ENCODE measurements at places on chromosomes 7 and 10. TPM values are rescaled to one million over a fixed set of nuclear protein-coding genes. Genes with fewer than 3 reads are reported as not detected.

DNA sequence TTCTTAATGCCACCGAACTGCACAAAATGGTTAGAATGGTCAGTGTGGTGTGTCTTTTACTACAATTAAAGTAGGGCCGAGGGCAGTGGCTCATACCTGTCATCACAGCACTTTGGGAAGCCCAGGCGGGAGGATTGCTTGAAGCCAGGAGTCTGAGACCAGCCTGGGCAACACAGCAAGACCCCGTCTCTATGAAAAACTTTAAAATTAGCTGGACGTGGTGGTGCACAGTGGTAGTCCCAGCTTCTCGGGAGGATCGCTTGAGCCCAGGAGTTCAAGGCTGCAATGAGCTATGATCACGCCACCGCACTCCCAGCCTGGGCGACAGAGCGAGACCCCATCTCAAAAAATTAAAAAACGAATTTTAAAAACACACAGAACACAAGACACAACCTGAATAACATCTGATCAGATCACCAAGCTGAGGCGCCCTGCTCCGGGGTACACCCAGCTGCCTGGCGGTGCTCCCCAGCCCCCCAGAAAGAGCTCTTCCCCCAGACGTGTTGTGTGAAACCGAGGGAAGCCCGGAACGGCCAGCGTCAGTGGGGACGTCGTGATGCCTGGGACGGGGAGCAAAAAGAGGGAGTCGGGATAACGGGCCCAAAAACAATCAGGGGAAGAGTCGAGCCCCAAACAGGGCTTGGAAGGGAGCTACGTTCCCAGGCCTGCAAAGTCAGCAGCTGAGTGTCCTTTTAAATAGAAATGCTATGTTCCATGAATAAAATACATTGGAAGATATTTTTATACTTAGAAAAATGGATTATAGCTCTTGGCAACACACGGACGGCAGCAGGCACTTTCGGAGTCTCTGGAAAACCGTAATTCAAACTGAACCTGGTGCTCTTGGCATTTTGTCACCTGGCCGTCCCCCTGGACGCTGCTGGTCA lies 80.7 kb upstream of the PDGFA start:
- DNase-seq, result no peak
- no peak overlapping the region for H3K27ac ChIP-seq
- H3K27me3 ChIP-seq, result no peaks in the 10 kb centered on the region
- no peak overlapping the region for H3K4me3 ChIP-seq

- H3K4me3 ChIP-seq, result no peak overlapping the region
- H3K27me3 ChIP-seq, result peaks cover 6% of the 10 kb centered on the region
- DNase-seq, result no peak
- peaks cover 5% of the 10 kb centered on the region for H3K4me1 ChIP-seq
- no peak overlapping the region for H3K27ac ChIP-seq
These were observed 119.0 kb downstream of the SEC23IP start for GRCh38 chr10:120011359-120012130.

IDI1 gene
- 63.2 TPM for total RNA-seq

DNA sequence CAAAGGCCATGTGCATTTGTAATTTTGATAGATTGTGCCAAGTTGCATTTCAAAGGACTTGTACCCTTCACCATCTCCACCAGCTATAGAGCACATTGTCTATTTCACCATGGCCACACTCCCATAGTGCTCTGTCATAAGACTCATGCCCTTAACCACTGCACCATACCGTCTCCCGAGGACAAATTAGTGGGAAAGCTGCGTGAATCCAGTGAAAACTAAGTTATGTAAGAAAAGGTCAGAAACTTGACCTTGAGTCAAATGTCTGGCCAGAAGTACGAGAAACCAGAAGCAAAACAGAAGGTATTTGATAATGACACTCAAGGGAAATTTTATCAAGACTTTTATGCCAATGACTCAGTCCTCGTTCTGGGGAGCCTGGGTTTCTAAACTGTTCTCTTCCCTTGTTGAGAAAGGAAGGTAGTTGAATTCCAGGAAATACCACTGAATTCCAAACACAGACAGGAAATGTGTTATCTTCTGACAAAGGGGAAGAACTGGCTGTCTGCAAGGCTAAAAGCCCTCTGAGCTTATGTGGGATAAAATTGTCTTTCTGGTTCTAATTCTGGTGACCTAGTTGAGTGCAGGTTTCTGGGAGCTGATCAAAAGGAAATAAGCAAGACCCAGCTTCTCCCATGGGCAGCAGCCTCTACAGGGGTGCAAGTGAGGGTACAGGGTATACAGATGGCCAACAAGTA lies 49.7 kb downstream of the CDK1 start:
- peak overlapping the region; percentile 18 for H3K4me3 ChIP-seq
- no peaks in the 10 kb centered on the region for H3K36me3 ChIP-seq
- H3K27me3 ChIP-seq, result no peaks in the 10 kb centered on the region
- peaks cover 14% of the 10 kb centered on the region for H3K4me1 ChIP-seq
- peak; percentile 93 for DNase-seq
- H3K27ac ChIP-seq, result peak overlapping the region; percentile 73

DNA sequence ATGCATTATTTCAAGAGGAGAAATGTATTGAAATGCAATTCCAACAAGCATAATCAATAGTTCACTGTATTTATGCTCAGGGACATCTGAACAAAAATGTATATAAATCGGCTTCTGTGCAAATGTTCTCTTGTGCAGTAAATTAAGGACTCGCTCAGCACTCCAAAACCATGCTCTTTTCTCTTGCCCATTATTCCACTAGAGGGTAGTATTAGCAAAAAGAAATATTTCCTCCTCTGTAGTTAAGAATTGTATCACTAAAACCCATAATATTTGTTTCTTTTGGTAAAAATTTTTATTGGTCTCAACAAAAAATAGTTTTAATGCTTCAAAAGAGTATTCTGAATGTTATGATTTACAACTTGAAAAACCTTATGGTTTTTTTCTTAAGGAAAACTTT lies 803.1 kb downstream of the PCDH15 start:
- H3K36me3 ChIP-seq, result no peaks in the 10 kb centered on the region
- no peak overlapping the region for H3K27ac ChIP-seq
- H3K4me1 ChIP-seq, result no peaks in the 10 kb centered on the region
- no peak for DNase-seq

DNA sequence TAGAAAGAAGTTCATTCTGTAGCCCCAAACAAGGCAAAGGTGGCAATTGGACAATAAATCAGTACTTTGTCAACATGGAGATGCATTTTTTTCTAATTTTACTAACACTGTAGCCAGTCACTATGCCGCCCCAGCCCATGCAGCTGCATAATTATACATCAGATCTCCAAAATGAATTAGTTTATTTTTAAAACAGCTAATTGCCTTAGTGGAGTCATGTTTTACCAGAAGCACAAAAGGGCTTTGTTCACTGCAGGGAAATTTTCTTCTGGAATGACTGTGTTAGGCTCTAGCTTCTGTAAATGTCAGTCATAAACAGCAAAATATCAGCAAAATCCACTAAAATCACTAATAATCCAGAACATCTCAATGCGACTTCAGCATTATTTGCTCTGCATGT lies 20.1 kb upstream of the HDAC9 start:
- H3K36me3 ChIP-seq, result no peaks in the 10 kb centered on the region
- H3K4me3 ChIP-seq, result no peak overlapping the region
- no peaks in the 10 kb centered on the region for H3K27me3 ChIP-seq
- no peak for DNase-seq
- H3K27ac ChIP-seq, result no peak overlapping the region

- DNase-seq, result no peak
- H3K36me3 ChIP-seq, result no peaks in the 10 kb centered on the region
- H3K4me3 ChIP-seq, result no peak overlapping the region
- no peak overlapping the region for H3K27ac ChIP-seq
These were observed 109.6 kb upstream of the SEM1 start for GRCh38 chr7:96819111-96819700.

GRCh38 chr7:98251231-98251600 lies 816 bp downstream of the TECPR1 start:
- H3K27me3 ChIP-seq, result no peaks in the 10 kb centered on the region
- H3K4me1 ChIP-seq, result peaks cover 5% of the 10 kb centered on the region
- no peak for DNase-seq
- H3K27ac ChIP-seq, result no peak overlapping the region

DNA sequence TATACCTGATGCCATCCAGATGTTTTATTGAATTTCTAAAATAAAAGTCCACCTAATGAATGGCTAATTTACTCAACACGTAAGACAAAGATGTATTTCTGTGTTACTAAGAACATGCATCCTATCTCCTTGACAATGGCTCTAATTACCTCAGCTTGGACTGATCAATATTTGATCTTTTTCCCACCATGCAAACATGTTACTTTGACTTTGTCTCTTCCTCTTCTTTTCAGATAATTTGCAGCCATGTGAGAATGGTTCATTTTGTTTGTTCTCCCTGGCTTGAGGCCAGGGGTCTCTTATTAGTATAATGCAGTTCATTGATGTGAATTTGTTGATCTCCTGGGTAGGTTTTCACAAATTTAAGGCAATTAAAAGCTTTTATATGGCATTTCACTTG lies 302.1 kb downstream of the ADK start:
- H3K27ac ChIP-seq, result no peak overlapping the region
- H3K27me3 ChIP-seq, result no peaks in the 10 kb centered on the region
- no peak overlapping the region for H3K4me3 ChIP-seq
- no peaks in the 10 kb centered on the region for H3K36me3 ChIP-seq
- DNase-seq, result no peak

GRCh38 chr10:22455068-22455857 lies 110.0 kb downstream of the SPAG6 start:
- H3K27me3 ChIP-seq, result no peaks in the 10 kb centered on the region
- no peak overlapping the region for H3K4me3 ChIP-seq
- no peaks in the 10 kb centered on the region for H3K36me3 ChIP-seq
- H3K27ac ChIP-seq, result no peak overlapping the region
- H3K4me1 ChIP-seq, result no peaks in the 10 kb centered on the region
- no peak for DNase-seq

DNA sequence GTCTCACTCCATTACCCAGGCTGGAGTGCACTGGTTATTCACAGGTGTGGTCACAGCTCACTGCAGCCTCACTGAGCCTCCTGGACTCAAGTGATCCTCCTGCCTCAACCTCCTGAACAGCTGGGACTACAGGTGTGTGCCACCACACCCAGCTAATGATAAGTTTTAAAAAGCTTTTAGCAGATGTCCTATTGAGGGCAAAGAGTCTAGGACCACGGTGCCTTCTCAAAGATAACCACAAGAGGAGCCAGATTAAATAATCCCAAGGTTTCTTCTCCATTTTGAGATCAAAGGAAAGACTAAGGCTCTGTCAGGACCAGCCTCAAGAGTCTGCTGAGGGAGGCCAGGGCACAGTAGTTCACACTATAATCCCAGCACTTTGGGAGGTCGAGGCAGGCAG lies 4.7 kb downstream of the ATP5MF start:
- H3K4me3 ChIP-seq, result no peak overlapping the region
- H3K27ac ChIP-seq, result no peak overlapping the region
- DNase-seq, result no peak

SFRP4 gene
- total RNA-seq, result 0.19 TPM

DNA sequence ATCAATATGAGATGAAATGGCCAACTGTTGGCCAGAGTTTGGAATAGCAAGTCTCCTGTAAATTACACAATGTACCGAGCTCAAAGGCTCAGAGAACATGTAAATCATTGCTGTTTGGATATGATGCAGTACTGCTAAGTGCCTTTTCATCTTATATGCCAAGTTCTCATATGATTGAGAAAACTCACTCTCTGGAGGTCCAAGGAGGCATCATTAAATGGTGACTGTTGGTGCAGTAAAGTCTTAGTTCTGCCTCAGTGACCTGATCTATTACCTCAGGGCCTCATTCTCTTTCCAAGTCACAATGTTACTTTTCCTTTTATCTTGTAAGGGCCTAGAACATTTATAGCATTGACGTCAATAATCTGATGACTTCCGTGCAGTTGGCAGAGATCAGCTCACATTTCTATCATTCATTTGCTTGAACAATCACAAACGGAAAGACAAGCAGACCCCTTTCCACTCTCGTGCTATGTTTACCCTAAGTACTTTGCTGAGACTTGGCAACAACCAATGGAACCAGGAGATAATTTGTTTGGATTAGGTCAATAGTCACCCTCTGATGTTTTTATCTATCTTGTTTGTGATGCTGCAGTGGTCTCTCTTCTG lies 32.6 kb upstream of the PDK4 start:
- H3K36me3 ChIP-seq, result no peaks in the 10 kb centered on the region
- H3K27me3 ChIP-seq, result no peaks in the 10 kb centered on the region
- H3K27ac ChIP-seq, result no peak overlapping the region
- H3K4me1 ChIP-seq, result no peaks in the 10 kb centered on the region
- no peak overlapping the region for H3K4me3 ChIP-seq

DNA sequence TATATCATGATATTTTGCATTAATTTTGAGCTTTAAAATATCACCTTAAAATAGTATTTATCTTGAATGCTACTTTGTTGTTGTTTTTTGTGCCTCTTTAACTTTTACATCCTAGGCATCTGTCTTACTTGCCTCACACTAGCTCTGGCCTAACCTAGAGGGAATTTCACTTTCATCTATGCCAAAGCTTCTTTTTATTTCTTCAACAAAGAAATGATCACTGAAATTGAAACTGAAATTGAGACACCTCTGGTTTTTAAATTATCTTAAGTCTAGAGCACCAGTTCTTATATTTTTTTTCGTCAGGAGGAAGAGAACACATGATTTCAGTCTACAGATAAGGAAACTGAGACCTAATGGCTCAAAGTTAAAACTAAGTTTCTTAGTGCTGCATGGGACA lies 3.5 kb upstream of the SCIN start:
- peaks cover 13% of the 10 kb centered on the region for H3K4me1 ChIP-seq
- peaks cover 26% of the 10 kb centered on the region for H3K27me3 ChIP-seq
- DNase-seq, result no peak
- no peaks in the 10 kb centered on the region for H3K36me3 ChIP-seq
- H3K27ac ChIP-seq, result no peak overlapping the region

UTF1 gene
- 0.18 TPM for total RNA-seq

DNA sequence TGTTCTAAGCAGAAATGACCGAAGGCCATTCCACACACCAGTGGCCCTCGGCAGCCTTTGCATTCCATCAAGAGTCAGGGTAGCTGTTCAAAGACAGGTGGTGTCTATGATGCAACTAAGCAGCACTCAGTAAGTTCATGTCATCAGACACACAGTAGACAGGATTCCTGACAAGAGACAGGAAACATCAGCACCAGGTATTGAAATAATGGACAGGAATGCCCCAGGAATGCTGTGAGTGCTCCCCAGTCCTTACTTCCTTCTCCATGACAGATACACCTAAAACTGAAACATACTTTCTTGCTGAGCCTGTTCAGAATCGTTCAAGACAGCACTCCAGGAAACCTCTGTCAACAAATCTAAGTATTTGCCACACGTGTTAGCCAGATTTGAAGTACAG lies 204.4 kb downstream of the TPST1 start:
- H3K36me3 ChIP-seq, result no peaks in the 10 kb centered on the region
- no peaks in the 10 kb centered on the region for H3K27me3 ChIP-seq
- peaks cover 5% of the 10 kb centered on the region for H3K4me1 ChIP-seq
- H3K27ac ChIP-seq, result no peak overlapping the region

GRCh38 chr7:90839727-90840291 lies 243.7 kb downstream of the CDK14 start:
- H3K36me3 ChIP-seq, result no peaks in the 10 kb centered on the region
- H3K27ac ChIP-seq, result no peak overlapping the region
- H3K4me3 ChIP-seq, result no peak overlapping the region
- H3K4me1 ChIP-seq, result no peaks in the 10 kb centered on the region
- no peaks in the 10 kb centered on the region for H3K27me3 ChIP-seq

Measured in astrocyte (in vitro differentiated cells and primary cell).